Activated naive CD4-positive, alpha-beta T cell treated with Interleukin-2 at 50 U/mL for 16 hours (primary cell): ENCODE measurements at places on chromosomes 3 and 15.

DNA sequence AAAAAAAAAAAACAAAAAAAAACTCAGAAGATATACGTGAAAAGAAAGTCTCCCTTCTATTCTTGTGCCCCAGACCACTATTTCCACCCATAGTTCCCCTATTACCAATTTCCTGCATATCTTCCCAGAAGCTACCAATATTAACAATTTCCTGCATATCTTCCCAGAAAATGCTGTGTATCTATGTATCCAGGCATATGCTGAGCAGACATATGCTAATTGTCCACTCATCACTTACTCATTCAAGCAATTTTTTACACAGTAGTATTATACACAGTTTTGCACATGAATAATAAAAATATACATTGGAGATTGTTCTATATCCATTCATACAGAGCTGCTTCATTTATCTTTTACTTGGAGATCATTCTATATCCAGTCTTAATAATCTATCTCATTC is 12.6 kb upstream of the SLMAP start:
- DNase-seq: no peak

DNA sequence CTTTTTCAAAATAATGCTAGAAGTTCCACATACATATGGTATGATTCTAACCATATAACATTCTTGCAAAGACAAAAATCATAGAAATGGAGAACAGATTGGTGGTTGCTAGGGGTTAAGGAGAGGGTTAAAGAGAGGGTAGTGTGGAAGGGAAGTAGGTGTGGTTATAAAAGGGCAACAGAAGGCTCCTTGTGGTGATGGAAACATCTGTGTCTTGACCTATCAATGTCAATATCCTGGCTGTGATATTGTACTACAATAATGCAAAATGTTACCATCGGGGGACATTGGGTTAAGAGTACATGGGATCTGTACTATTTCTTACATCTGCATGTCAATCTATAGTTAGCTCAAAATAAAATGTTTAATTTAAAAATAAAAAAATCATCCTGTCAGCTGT is 67.8 kb upstream of the FSIP1 start:
- no peak for DNase-seq

GRCh38 chr15:32685576-32685975 is 32.2 kb upstream of the GREM1 start:
- no peak for DNase-seq

DNA sequence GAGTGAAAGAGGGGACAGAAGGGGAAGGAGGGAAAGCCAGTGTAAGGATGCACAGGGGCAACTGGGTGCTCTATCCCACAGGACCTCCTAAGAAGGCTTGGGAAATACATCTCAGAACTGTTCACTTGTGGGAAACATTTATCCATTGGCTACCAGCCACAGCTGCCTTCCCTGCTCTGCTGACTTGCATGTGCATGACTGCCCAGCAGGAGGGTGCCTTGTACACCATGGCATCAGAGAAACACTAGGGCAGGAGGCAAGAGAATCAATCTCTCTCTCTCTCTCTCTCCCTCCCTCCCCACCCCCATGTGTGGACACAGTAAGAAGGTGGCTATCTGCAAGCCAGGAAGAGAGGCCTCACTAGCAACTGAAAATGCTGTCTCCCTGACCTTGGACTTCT is 62.9 kb upstream of the ZBTB38 start:
- no peak for DNase-seq

- DNase-seq: no peak
Measured at GRCh38 chr15:62740141-62741004, 302.2 kb upstream of the TPM1 start.
